ENCODE measurements at places on chromosomes 4 and X.

- no peak for DNase-seq
These were observed 63.0 kb upstream of the AR start for GRCh38 chrX:67480789-67481188.

- no peak for DNase-seq
These were observed 208.9 kb downstream of the NWD2 start for GRCh38 chr4:37453281-37453998.

DNA sequence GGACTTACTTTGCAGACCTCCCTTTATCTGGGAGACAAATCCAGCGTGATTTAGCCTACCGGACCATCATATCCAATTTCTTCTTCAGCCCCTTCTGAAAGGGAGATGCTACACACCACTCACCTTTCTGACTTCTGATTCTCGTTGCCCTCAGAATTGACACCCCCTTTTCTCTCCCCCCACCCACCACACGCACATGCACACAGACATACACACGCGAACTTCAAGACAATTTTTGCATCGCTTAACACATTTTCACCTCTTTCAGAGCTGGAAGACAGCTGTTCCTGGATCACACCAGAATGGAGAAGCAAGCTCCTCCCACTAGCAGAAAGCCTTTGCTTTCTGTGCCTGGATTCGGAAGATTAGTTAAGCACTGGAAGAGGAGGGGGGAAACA is 1.0 kb upstream of the SNCA start:
- DNase-seq, result no peak

DNA sequence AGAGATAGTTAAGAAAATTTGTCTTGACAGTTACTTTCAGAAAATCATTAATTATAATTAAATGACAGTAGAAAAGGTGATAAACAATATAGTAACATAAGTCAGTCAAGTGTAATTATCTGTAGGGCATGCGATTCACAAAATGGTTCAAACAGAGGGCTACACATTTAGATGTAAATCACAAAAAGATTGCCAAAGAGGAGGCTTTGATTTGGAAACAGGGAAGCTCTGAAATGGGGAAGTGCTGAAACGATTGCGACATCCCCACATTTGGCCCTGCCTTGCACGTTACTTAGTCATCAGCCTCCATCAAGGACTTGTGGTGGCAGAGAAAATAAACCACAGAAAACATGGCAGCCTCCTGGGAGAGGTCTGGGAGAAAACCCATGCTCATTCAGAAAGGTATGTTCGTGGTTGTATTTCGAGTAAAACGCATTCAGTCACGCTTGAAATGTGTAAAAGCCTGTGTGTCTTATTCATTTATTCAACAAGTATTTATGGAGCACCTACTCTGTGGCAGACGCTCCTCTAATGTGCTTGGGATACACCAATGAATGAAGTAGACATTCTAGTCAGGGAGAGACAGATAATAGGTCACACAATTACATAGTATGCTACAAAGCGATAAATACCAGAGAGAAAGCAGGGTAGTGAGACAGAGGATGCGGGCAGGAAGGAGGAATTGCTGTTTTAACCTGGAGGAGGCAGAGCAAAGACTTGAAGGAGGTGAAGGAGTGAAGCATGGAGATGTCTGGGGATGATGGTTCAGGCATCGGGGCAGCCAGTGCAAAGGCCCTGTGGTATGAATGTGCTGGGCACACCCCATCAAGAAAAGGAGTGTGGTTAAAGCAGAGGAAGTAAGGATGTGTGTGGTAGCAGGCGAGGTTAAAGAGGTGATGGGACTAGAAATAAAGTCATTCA is 7.8 kb downstream of the RBM47 start:
- peak; percentile 15 for DNase-seq

- DNase-seq, result no peak
These were observed 29.4 kb downstream of the FGF5 start for GRCh38 chr4:80295826-80296225.

GRCh38 chrX:253451-254297 is 27.5 kb upstream of the PLCXD1 start:
- DNase-seq, result no peak

- no peak for DNase-seq
These were observed 423.3 kb downstream of the MAGEE1 start for GRCh38 chrX:76850851-76851250.

DNA sequence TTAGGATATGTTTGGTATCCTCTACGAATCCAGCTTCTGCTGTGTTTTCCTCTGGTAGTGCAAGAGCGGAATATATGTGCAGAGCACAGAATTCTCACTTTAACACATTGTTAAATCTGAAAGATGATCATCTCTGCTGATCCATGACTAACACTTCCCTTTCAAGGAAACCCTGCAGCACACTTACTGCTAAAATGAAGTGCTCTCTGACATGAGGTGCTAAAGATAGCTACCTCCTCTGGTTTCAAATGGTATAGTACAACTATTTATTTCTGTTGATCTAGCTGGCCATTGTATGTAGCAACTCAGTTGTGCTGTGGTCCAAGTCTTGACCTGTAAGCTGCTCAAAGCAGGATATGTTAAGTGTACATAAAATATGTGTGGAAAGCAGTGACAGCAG is 162.4 kb upstream of the FMR1 start:
- no peak for DNase-seq

GRCh38 chrX:150692831-150693724 is at the start of gene MTMR1:
TSS of gene MTMR1 (plus strand) at chrX:150693396. CDS start at chrX:150693531, 135 bp downstream.
- DNase-seq, result no peak

GRCh38 chrX:120293015-120293414 is 18.2 kb downstream of the TMEM255A start:
- DNase-seq, result no peak

DNA sequence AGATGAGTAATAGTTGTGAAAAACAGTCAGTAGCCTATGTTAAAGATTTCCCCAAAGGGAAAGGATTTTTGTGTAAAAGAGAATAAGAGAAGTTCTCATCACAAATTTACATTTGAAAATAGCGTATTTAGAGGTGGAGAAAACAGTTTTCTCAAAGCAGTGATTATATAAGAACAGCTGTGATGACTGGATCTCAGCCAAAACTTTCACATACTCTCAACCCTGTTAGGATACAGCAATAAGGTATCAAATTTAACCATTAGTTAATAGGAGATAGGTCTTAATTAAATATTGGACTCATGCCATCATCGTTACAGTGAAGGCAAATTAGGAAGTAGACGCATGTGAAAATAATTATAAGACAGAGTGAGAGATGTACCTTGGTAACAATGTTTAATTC is 622.7 kb downstream of the PCDH18 start:
- no peak for DNase-seq

DNA sequence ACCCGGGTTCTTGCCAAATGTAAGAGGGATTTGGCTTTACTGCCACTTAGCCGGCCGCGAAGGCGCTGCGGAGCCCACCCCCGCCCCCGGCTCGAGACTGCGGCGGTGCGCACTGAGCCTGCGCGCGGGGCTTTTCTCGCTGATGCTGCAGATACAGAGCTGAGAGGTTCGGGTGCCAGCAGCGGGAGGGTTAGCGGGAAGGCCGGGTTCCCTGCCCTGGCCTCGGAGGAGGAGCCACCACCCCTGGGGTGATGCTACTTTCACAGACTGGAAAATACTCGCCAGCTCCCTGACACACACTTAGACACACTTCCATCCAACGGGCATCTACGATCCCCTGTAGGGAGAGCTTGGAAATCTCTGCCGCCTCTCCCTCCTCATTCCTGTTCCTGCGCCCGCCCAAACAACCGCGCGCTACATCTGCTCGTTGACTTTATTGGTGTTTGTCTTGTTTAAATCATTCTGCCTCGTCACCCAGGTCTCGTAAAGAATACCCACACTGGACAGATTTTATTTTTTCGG is 2.1 kb upstream of the PCDH7 start:
- DNase-seq, result no peak

- DNase-seq, result no peak
These were observed 152.0 kb upstream of the FTHL17 start for GRCh38 chrX:31223817-31224216.

GRCh38 chrX:68203211-68203610 is 230.1 kb downstream of the OPHN1 start:
- no peak for DNase-seq

DNA sequence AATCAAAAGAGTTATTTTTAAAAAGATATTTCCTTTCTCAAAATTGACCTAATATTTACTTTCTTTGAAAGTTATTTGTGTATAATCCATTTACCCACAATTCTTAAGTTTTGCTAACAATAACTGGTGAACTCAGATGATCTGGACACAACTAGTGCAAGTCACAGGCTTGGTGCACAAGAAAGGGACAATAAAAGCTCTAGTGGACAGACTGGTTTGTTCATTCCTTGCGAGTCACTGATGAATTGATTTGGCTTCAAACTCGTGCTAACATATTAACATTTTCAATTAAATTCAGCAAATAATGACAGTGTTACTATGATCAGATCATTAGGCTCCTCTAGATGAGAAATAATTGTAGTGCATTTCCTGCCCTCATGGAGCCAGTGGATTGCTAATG is 169.2 kb downstream of the BMPR1B start:
- DNase-seq, result no peak

GRCh38 chrX:118152721-118153120 is 36.1 kb upstream of the KLHL13 start:
- DNase-seq, result no peak

GRCh38 chrX:63282077-63282476 is 69.1 kb downstream of the SPIN4 start:
- no peak for DNase-seq

DNA sequence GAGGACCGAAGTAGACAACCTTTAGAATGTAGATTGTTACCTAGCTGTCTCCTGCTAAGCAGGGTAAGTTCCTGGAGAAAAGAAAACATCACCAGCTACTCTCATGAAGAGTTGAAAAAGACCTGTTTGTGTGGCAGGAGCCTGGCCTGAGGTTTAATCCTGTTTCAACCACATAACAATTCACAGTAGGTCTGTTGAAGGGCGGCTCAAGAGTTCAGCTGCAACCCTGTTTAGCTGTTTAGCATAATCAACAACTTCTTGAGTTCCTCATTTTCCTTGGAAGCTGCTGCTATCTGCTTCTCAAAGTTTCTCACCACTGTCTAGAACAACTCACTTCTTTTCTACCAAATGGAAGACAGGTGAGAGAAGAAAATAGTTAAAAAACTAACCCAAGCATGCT is 170.4 kb upstream of the TET2 start:
- DNase-seq, result no peak

- no peak for DNase-seq
These were observed 7.9 kb downstream of the PLK4 start for GRCh38 chr4:127888559-127888958.

DNA sequence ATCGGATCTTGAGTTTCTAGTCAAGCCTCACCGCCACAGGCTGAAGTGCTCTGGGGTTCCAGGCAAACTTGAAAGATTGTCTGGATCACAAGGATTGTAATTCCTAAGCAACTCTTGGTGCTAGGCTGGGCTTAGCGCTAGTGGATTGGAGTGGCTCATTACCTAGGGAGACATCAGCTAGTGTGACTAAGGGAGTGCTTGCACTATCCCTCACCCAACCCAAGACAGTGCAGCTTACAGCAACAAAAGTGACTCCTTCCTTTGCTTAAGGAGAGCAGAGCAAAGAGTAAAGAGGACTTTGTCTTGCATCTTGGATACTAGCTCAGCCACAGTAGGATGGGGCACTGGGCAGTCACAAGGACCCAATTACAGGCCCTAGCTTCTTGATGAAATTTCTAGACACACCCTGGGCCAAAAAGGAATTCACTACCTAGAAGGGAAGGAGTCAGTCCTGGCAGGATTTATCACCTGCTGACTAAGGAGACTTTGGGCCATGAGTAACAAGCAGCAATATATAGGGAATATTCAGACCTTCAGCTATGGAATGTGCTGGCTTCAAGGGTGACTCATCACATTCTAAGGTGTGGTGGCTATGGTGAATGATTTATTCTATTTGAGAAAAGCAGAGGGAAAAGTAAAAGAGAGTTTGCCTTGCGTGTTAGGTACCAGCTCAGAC is 1212.4 kb downstream of the PCDH18 start:
- no peak for DNase-seq

GRCh38 chr4:6198278-6198677 is 2.1 kb downstream of the JAKMIP1 start:
- no peak for DNase-seq

DNA sequence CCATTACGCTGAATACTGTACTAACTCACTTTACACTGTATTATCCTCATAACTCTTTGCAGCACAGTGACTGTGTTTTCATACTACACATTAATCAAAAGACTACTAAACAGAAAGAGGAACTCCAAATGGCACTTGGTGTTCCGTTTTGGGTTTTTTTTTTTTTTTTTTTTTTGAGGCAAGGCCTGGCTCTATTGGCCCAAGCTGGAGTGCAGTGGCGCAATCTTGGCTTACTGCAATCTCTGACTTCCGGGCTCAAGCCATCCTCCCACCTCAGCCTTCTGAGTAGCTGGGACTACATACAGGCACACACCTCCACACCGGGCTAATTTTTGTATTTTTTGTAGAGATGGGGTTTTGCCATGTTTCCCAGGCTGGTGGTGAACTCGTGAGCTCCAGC is 10.7 kb downstream of the KLHL8 start:
- no peak for DNase-seq

GRCh38 chr4:96102541-96103026 is 262.7 kb downstream of the PDHA2 start:
- DNase-seq, result peak; percentile 7
